ENCODE measurements at places on chromosomes 5 and 9.

DNA sequence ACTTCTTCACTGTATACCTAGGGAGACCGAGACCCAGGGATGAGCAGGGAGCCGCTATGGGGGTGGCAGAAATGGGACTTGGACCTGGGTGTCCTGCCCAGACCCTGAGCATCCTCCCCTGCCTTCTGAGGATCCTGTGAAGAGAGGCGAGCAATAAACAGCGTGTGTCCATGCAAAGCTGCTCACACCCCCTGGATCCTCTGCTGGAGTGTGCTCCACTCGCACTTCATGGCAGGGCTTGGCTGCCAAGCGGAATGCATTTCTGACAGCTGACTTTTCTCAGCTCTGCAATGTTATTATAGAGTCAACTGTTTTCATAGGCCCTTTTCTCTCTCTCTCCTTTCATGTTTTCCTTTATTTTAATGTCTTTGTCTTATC, 31.0 kb upstream of the ALDH1B1 start:
- DNase-seq, result no peak

GRCh38 chr9:78598120-78598519, 301.2 kb downstream of the PSAT1 start:
- DNase-seq, result no peak

DNA sequence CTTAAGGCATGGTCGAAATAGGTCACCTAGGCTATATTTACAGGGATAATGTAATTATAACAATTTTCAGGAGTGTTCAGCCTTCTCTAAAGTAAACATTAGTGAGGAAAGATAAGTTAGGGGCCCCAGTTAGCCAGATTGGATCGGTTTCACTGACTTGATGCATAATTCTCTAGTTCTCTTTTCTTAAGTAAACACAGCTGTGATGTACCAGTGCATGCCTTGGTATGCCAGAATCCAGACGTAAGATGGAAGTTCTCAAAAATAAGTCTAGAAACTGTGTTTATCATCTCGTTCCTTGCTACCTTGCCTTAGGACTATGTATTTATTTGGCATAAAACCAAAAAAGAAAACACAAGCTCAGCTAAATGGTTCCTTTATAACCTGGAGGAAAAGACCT, 442.2 kb upstream of the CLINT1 start:
- DNase-seq, result no peak

DNA sequence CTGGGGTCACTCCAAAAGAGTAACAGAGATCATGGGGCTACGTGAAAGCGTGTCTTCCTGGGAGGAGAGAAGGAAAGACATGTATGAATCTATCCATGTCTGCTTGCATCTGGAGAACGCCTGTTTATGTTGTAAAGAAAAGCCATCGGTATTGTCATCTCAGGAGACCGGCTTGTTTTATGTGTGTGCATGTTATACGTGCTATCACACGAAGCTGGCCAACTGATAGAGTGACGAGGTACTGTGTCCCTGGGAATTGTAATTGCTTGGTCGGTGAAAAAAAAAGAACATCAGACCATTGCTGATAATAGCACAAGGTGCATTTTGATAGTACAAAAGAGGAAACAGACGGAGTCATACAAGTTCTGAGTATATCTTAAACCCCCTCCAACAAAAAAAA, 370 bp upstream of the CDH6 start:
- DNase-seq, result no peak

- no peak for DNase-seq
Measured at GRCh38 chr9:68777070-68777763, 72.2 kb downstream of the PIP5K1B start.

- no peak for DNase-seq
Measured at GRCh38 chr9:38125889-38126288, 56.9 kb upstream of the SHB start.

- no peak for DNase-seq
Measured at GRCh38 chr5:78538240-78538850, 110.2 kb downstream of the LHFPL2 start.

DNA sequence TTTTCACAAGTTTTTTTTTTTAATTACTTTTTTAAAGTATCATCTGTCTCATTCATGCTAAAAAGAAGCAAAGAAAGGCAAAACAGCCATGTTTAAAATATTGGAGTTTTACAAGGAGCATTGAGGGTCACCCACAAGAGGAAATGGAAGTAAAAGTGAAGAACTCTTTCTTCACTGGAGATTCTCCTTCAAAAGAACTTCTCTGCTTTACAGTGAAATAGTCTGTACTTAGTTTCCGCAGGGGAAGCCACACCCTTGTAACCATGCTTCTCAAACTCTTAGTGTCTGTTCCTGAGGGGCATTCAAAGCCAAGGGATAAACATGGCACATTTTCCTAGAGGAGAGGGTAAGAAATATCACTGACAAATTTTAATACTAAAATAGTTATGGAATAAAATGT, 8.6 kb downstream of the C9orf72 start:
- DNase-seq, result no peak

- no peak for DNase-seq
Measured at GRCh38 chr5:63070001-63070400, 491.4 kb downstream of the LRRC70 start.

GRCh38 chr9:136623842-136624183, 38.9 kb upstream of the EGFL7 start:
- DNase-seq, result no peak

DNA sequence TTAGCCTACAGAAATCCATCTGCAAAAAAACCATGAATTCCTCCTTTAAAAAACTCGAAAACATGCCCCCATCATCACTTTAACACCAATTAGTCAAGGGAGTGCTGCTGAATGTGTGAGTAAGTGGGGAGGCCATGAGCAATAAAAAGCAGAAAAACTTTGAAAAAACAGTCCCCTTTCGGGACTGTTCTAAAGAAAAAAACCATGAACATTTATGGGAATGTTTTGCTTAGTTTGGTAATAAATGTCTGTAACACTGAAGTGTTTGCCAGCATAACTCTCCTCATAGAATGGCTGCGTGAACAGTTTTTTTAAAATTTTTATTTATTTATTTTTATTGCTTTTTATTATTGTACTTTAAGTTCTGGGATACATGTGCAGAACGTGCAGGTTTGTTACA, 99.4 kb upstream of the TARS1 start:
- no peak for DNase-seq

GRCh38 chr5:25150819-25151218, 506.0 kb upstream of the CDH10 start:
- no peak for DNase-seq
